ENCODE measurements at places on chromosomes 12 and 14. TPM values are rescaled to one million over a fixed set of nuclear protein-coding genes. Genes with fewer than 3 reads are reported as not detected.

DNA sequence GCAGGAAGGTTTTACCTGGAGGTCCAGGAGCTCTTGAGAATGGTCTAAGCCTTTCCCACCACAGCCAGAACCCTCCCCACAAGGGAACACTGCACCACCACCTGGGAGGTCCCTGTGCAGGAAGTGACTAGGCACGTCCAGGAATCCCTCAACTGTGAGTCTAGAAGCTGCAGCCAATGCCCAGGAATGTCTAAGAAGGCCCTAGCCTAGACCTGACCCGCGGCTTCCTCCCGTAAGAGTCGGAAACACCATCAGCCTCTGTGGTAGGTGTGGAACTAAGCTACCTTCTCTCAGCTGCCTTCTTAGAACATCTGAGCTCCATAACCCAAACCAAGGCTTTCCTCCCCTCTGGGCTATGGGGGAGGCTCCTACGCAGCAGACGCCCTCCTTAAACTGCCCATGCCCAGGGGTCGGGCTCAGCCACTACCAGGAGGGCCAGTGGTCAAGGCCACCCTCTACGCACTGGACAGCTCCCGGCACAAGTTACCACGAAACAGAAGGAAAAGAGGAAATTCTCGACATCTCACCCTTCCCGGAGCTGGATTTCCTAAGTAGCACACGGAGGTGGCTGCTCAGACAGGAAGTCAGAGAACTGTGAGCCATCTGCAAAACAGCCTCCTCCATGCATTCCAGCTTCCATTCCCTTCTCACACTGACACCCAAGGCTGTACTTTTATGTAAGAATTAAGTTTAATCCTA, 25.5 kb downstream of the ZFYVE21 start:
- DNase-seq, result peak; percentile 51

- no peak for DNase-seq
Measured at GRCh38 chr12:127606476-127607015, 660.4 kb upstream of the TMEM132C start.

DNA sequence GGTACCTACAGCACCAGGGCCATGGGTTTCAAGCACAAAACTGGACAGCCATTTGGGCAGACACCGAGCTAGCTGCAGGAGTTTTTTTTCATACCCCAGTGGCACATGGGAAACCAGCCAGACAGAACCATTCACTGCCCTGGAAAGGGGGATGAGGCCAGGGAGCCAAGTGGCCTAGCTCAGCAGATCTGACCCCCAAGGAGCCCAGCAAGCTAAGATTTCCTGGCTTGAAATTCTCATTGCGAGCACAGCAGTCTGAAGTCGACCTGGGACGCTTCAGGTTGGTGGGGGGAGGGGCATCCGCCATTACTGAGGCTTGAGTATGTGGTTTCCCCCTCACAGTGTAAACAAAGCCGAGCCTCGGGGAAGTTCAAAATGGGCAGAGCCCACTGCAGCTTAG, 81.2 kb upstream of the CCDC175 start:
- no peak for DNase-seq

Gene TMCC3
- 5.2 TPM for total RNA-seq

Gene OR4K15
- not detected for total RNA-seq
